ENCODE measurements at places on chromosomes 1 and 21.

DNA sequence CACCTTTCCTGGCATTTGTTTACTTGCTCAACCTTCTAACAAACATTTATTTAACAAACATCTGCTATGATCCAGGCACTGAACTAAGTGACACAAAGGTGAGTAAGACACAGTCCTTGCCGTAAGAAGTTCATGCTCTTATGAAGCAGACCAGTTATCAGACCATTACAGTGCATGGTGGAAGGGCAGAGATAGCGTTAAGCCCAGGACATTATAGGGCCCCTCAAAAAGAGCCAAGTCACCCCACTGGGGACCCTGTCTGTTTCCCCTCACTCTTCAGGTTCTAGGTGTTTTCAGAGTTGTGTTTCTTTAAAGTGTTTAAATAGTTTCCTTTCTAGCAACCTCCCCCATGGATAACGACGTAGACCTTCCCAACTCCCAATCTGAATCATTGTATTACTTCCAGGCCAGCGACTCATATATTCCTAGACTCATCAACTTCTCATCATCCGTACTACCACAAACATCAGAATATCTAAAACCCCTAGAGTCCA lies 39.3 kb downstream of the TCP10L start:
- DNase-seq: no peak

GRCh38 chr1:43414634-43415223 lies 25.0 kb downstream of the SZT2 start:
- DNase-seq: peak; percentile 44

- no peak for DNase-seq
These were observed 15.3 kb upstream of the POU3F1 start for GRCh38 chr1:38061883-38062328.

DNA sequence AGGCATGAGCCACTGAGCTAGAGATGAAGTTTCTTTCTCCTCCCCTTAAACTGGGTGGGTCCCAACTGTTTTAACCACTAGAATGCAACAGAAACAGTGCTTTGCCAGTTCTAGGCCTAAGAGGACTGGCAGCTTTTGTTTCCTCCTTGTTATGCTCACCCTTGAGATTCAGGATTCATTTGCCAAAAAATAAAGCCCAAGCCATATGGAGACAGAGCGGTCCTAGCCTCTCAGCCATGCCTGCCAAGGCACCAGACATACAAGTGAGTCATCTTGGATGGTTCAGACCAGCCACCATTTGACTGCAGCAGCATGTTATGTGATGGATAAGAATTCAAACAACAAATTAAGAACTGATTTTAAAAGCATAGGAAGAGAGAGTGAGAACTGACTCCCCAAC lies 38.1 kb upstream of the STUM start:
- no peak for DNase-seq

DNA sequence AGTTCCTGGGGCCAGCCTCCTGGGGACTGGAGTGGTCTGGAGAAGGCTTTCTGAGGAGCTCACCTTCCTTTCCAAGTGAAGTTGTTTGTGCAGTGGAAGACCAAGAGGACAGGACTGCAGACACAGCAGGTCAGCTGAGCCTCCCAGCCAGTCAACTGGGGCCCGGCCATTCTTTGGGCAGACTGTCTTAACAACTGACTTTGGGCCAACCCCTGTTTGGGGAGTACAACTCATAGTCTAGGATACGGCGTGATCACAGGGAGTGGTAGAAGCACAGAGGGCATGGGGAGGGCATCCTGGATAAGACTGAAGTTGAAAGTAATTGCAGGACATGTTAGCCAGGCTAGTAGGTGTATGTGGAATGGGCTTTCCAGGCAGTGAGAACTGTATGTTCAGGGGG lies 50.3 kb downstream of the PGM1 start:
- DNase-seq: no peak

DNA sequence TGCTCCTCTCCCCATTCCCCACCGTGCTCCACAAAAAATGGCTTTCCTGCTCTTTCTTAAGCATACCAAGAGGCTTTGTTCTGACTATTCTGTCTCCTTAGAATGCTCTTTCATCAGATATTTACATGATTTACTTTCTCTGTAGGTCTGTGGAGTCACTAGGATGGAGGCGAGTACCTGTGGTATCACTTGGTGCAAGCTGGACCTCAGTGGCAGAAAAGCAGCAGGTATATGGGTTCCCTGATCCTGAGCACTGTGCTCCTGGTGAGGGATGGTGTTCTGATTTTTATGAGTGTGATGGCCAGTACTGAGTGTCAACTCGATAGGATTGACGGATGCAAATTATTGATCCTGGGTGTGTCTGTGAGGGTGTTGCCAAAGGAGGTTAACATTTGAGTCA lies 10.0 kb downstream of the C1orf87 start:
- no peak for DNase-seq

DNA sequence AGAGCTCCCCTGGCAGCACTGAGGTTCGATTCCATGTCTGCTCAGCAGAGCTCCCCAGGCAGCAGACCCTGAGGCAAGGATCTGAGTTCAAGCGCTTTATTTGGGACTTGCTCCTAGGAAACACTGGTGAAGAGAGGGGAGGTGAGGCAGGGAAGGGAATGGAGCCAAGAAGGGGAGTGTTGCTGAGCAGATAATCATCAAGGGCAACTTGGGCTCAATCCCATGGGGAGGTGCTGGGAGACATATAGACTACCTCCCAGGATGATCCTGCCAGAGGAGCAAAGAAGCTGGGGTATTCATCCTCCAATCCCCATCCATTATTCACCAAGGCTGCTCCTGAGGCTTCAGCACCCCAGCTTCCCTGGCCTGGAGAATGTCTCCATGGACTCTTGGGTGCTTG lies 47.0 kb downstream of the GRIK3 start:
- no peak for DNase-seq

DNA sequence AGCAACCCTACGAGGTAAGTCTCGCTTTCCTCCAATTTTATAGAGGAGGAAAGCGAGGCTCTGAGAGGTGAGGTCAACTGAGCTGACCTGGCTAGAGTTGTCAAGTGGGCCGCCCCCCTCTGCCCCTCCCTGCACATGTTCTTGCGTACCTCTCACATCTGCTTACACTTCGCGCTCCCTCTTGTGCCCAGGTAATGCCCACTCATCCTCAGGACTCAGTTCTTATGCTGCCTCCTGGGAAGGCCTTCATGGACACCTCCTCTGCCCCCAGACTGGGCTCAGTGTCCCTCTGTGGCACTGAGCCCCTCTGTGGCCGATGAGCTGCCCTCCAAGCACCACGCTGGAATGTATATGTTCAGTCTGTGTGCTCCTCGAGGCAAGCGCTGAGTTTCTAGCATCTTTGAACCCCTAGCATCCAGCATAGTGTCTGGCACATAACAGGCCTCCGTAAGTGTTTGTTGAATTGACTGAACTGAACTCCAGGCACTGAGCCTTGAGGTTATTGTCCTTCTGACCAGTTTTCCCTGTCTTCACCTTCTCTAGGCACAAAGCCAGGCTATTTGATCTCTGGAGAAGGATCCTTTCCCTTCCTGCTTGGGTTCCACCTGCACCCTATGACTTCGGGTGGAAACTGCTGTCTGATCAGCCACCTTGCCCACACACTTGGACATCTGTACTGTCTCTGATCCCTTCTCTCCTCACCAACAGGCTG lies 13.5 kb downstream of the MOV10 start:
- DNase-seq: no peak

DNA sequence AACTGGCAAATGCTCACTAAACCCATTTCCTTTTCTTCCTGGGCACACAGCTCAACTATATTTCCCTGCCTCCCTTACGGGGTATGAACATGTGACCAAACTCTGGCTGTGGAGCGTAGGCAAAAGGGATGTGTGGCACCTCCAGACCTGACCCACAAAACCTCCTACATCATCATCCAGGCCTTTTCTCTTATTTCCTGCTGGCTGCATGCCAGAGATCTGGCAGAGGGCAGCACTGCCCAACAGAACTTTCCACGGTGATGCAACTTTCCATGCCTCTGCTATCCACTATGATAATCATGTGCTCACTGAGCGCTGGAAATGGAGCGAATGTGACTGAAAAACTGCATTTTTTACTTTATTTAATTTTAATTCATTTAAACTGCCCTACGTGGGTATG lies 99.6 kb upstream of the CACNA1E start:
- no peak for DNase-seq

- no peak for DNase-seq
These were observed 102.3 kb downstream of the TMEM53 start for GRCh38 chr1:44571712-44572571.

- no peak for DNase-seq
These were observed 697 bp downstream of the SLC22A15 start for GRCh38 chr1:115976921-115977498.

GRCh38 chr1:156618853-156619581 lies at the start of gene HAPLN2:
Gene HAPLN2, plus strand, starts transcription at chr1:156619415. Its CDS starts 4,076 bp downstream, at chr1:156623491.
- DNase-seq: no peak

- no peak for DNase-seq
These were observed 45.4 kb upstream of the SELENON start for GRCh38 chr1:25754470-25755181.

- no peak for DNase-seq
These were observed 23.2 kb upstream of the BECN2 start for GRCh38 chr1:241934201-241934848.

DNA sequence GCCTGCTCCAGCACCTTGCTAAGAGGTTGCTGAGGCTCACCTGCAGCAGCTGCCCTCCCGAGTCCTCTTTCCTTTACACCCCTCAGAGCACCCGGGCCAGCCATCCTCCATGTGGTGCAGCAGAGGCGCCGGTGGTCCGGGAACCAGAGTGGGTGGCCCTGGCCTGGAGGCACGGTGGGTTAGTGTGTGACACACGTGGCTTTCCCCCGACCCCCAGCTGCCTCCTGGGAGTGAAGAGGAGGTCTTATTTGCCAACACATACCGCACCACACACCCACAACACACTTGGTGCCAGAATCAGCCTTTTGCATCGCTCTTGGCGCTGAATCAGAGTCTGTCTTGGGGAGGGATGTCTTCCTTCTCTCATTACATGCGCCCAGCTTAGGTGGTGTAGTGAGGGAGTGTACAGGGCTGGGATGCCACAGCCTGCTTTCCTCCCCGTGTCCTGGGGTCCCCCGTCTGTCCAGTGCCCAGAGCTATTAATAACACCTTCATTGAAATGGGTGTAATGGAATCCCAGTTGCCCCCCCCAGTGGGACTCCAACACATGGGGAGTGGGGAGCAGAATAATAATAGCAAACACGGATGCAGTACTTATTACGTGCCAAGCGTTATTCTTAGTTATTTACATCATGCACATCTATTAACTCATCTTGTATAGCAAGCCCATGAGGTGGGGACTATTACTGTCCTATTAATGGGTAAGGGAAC lies 38.2 kb downstream of the MAPKAPK2 start:
- no peak for DNase-seq

GRCh38 chr1:202076050-202076511 lies 46.6 kb upstream of the GPR37L1 start:
- no peak for DNase-seq

GRCh38 chr1:41614818-41615217 lies 130.3 kb upstream of the EDN2 start:
- no peak for DNase-seq

DNA sequence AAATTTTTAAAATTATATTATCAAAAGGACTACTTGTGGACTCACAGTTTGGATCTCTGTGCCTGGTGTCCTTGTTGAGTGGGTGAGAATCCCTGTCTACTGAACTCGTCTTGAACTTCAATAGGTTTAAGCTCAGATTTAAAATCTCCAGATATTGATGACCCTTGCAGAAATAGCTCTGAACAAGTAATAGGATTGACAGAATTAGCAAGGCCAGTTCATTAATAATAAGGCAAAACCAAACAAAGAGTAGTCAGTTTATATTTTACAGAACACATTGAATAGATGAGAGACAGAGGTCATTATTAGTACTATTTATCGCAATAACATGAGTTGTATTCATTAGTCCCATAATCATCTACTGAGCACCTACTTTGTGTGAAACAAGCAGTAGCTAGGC lies at the start of gene PDC:
PDC (minus strand) TSS at position 101 of the 400 bp plus-strand sequence. CDS start 11,655 bp downstream, outside the sequence.
- no peak for DNase-seq

DNA sequence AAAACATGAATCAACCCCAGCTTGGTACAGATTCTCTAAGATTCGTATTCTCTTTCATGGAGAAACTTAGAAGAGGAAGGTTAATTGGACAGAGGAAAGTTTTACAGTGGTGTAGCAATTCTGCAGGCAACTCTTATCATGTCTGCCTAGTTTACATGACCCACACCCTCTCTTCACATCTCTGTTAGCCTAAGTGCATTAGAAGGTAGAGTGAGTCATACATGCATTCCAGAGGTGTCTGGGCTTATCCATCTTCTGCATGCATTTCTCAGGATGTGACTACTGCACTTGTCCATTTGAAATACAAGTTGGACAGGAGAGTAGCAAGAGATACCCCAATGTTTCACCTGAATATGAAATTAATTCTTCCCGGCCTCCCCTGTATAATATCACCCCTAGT lies 578.4 kb upstream of the NCAM2 start:
- no peak for DNase-seq

- no peak for DNase-seq
These were observed 30.4 kb downstream of the RAP1GAP start for GRCh38 chr1:21638531-21639341.

GRCh38 chr1:78006521-78006920 lies 1.8 kb downstream of the DNAJB4 start:
- no peak for DNase-seq

DNA sequence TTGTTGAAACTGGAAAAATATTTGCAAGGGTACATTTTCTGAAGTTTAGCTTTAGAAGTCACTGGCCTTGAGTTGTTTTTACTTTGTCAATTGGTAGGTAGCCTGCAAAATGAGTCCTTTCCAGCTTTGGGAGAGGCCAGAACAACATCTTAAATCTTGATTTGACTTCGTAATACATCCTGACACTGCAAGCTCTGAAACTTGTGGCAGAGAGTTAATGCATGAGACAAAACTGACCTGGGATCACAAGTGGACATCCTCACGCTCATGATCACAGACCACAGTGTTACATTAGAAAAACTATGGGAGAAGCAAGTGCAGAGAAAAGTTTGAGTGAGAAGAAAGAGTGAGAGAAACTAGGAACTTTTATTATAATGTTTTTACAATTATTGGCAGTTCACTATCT lies 550.9 kb downstream of the USP25 start:
- no peak for DNase-seq

- DNase-seq: no peak
These were observed 44.8 kb downstream of the USP25 start for GRCh38 chr21:15774590-15774989.

DNA sequence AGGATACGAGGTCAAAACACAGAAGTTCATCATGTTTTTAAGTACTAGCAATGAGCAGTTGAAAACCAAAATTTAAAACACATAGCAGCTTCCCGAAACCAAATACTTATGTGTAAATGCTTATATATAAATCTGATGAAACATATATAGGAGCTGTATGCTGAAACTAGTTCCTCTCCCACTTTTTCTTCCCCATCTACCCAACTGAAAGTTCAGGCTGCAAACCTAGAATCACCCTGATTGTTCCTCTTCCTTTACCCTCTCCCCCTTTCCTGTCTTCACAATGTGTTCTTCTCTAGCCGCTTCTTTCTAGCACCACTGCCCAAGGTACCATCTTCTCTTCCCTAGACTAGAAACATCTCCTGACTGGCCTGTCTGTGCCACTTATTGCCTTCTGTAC lies 90.6 kb downstream of the ST3GAL3 start:
- no peak for DNase-seq

- DNase-seq: no peak
These were observed at the start of gene CFHR4 for GRCh38 chr1:196887515-196888239. Gene CFHR4, plus strand, starts transcription at chr1:196888052. Its CDS starts 99 bp downstream, at chr1:196888151.
